ENCODE measurements at places on chromosomes 2 and 18. TPM values are rescaled to one million over a fixed set of nuclear protein-coding genes. Genes with fewer than 3 reads are reported as not detected.

Gene PIK3C3
- 33.8 TPM for total RNA-seq

Gene SCN9A
- total RNA-seq, result 0.08 TPM

Gene CMPK2
- 3.9 TPM for total RNA-seq

Gene ALPI
- not detected for total RNA-seq

Gene ZBTB7C
- not detected for total RNA-seq

Gene FOXD4L1
- total RNA-seq, result 0.16 TPM

Gene IL1R1
- 1.1 TPM for total RNA-seq

Gene TUBA4B
- total RNA-seq, result not detected

- H3K4me3 ChIP-seq, result no peak overlapping the region
- H3K27me3 ChIP-seq, result no peaks in the 10 kb centered on the region
- no peak overlapping the region for H3K27ac ChIP-seq
- no peaks in the 10 kb centered on the region for H3K4me1 ChIP-seq
- no peak for DNase-seq
These were observed 300.6 kb upstream of the SALL3 start for GRCh38 chr18:78679031-78679430.

DNA sequence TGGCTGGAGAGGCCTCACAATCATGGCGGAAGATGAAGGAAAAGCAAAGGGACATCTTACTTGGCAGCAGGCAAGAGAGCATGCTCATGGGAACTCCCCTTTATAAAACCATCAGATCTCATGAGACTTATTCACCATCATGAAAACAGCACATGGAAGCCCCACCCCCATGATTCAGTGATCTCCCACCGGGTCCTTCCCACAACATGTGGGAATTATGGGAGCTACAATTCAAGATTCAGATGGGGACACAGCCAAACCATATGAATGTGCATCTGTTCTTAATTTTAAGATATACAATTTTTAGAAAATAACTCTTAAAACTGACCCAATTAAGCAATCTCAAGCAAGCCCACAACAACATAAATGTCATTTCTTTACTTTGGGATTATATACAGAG, 12.6 kb downstream of the C18orf63 start:
- H3K4me1 ChIP-seq, result no peaks in the 10 kb centered on the region
- no peaks in the 10 kb centered on the region for H3K36me3 ChIP-seq
- H3K27me3 ChIP-seq, result no peaks in the 10 kb centered on the region
- H3K27ac ChIP-seq, result no peak overlapping the region
- no peak for DNase-seq
- no peak overlapping the region for H3K4me3 ChIP-seq

GRCh38 chr2:189208254-189208653, 28.7 kb upstream of the COL5A2 start:
- H3K4me1 ChIP-seq, result no peaks in the 10 kb centered on the region
- H3K4me3 ChIP-seq, result no peak overlapping the region
- H3K27ac ChIP-seq, result no peak overlapping the region
- H3K27me3 ChIP-seq, result no peaks in the 10 kb centered on the region
- no peaks in the 10 kb centered on the region for H3K36me3 ChIP-seq

- H3K4me3 ChIP-seq, result peak overlapping the region; percentile 91
- no peak for DNase-seq
- H3K27ac ChIP-seq, result peak overlapping the region; percentile 97
- H3K27me3 ChIP-seq, result no peaks in the 10 kb centered on the region
These were observed 1.3 kb downstream of the RASGRP3 start for GRCh38 chr2:33477473-33478468.

- no peak overlapping the region for H3K4me3 ChIP-seq
- H3K27ac ChIP-seq, result no peak overlapping the region
- DNase-seq, result no peak
- H3K4me1 ChIP-seq, result no peaks in the 10 kb centered on the region
These were observed 81.8 kb upstream of the GAREM1 start for GRCh38 chr18:32552421-32553030.

GRCh38 chr2:36507408-36507812, 90.6 kb downstream of the FEZ2 start:
- H3K36me3 ChIP-seq, result no peaks in the 10 kb centered on the region
- no peak overlapping the region for H3K4me3 ChIP-seq
- H3K4me1 ChIP-seq, result no peaks in the 10 kb centered on the region
- no peak overlapping the region for H3K27ac ChIP-seq
- no peaks in the 10 kb centered on the region for H3K27me3 ChIP-seq

GRCh38 chr2:21757805-21758430, 634.1 kb downstream of the TDRD15 start:
- H3K4me1 ChIP-seq, result no peaks in the 10 kb centered on the region
- no peaks in the 10 kb centered on the region for H3K27me3 ChIP-seq
- H3K36me3 ChIP-seq, result no peaks in the 10 kb centered on the region
- no peak for DNase-seq

- no peak overlapping the region for H3K27ac ChIP-seq
- H3K4me3 ChIP-seq, result no peak overlapping the region
- H3K36me3 ChIP-seq, result no peaks in the 10 kb centered on the region
- no peak for DNase-seq
- H3K4me1 ChIP-seq, result no peaks in the 10 kb centered on the region
- H3K27me3 ChIP-seq, result peaks cover 35% of the 10 kb centered on the region
These were observed 3.3 kb downstream of the HOXD3 start for GRCh38 chr2:176160251-176160985.

DNA sequence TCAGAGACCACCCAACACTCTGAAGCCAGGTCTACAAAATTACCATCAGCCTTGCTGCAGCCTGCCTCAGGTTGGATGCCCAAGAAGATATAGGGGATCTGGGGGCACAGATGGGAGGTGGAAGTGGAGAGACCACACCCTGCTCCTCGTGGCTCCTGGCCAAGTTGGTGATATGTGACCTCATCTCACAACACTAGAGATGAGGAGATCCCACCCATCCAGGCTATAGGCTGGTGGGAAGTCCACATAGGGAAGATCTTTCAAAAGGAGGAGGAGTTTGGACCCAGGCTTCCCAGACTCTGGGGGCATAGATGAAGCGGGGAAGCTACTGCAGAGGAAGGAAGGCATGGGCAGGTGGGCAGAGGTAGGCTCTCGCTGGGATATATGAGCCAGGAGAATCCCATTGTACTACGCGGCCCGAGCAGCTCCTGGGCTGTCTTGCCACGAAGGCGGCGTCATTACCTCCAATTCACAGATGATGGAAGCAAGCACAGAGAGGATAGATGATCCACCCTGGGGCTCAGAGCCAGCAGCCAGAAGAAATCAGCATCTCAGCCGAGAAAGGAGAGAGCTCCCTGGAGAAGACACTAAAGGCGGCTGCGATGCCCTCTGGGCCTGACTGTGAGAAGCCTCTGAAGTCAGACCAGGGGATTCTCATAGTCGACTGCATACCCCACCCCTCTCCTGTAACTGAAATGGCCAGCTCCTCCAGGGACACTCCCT, 96.0 kb downstream of the RHOB start:
- no peaks in the 10 kb centered on the region for H3K36me3 ChIP-seq
- DNase-seq, result no peak
- no peaks in the 10 kb centered on the region for H3K4me1 ChIP-seq

- no peaks in the 10 kb centered on the region for H3K36me3 ChIP-seq
- H3K4me1 ChIP-seq, result peaks cover 13% of the 10 kb centered on the region
- no peaks in the 10 kb centered on the region for H3K27me3 ChIP-seq
These were observed 189.6 kb upstream of the SP5 start for GRCh38 chr2:170525566-170525900.

DNA sequence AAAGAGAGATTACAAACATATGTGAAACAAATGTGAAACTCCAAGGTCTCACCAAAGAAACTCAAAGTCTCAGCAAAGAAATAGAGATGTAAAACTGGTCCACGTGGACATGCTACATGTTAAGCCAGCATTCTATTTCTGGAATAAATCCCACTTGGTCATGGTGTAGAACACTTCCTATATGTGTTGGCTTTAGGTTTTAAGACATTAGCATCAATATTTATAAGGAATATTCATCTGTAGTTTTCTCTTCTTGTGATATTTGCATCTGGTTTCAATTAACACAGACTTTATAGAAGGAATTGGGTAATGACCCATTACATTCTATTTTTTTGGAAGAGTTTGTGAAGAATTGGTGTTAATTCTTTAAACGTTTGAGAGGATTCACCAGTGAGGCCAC, 133.1 kb downstream of the COPS8 start:
- H3K4me3 ChIP-seq, result no peak overlapping the region
- H3K27ac ChIP-seq, result no peak overlapping the region
- H3K27me3 ChIP-seq, result no peaks in the 10 kb centered on the region
- H3K36me3 ChIP-seq, result no peaks in the 10 kb centered on the region

- DNase-seq, result no peak
- H3K4me3 ChIP-seq, result no peak overlapping the region
- H3K4me1 ChIP-seq, result no peaks in the 10 kb centered on the region
- H3K36me3 ChIP-seq, result no peaks in the 10 kb centered on the region
These were observed 1.8 kb upstream of the ALK start for GRCh38 chr2:29923110-29923721.

Measured in GM12878 (cell line).